CD4-positive, CD25-positive, alpha-beta regulatory T cell (primary cell): ENCODE measurements at places on chromosomes 16 and 17.
A peak's percentile ranks its signal among the peaks of the same experiment; 100 is the strongest.

DNA sequence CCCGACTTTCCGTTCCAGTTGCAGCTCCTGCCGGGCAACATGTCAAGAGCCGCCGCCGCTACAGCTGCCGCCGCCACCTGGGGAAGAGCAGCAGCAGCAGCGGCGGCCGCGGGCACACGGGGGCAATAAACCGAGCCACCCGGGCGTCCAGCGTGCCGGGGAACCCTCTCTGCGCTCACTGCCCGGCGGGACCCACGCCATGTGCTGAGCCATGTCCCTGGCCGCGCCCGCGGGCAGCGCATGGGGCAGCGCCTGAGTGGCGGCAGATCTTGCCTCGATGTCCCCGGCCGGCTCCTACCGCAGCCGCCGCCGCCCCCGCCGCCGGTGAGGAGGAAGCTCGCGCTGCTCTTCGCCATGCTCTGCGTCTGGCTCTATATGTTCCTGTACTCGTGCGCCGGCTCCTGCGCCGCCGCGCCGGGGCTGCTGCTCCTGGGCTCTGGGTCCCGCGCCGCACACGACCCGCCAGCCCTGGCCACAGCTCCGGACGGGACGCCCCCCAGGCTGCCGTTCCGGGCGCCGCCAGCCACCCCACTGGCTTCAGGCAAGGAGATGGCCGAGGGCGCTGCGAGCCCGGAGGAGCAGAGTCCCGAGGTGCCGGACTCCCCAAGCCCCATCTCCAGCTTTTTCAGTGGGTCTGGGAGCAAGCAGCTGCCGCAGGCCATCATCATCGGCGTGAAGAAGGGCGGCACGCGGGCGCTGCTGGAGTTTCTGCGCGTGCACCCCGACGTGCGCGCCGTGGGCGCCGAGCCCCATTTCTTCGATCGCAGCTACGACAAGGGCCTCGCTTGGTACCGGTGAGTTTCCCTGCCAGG is 604 bp downstream of the HS3ST3B1 start:
- H3K36me3 ChIP-seq, result peaks cover 3% of the 10 kb centered on the region
- peaks cover 5% of the 10 kb centered on the region for H3K27me3 ChIP-seq
- H3K27ac ChIP-seq, result peak overlapping the region; percentile 84
- DNase-seq, result no peak
- H3K4me3 ChIP-seq, result peak overlapping the region; percentile 93

- no peaks in the 10 kb centered on the region for H3K27me3 ChIP-seq
- no peak overlapping the region for H3K27ac ChIP-seq
- no peaks in the 10 kb centered on the region for H3K4me1 ChIP-seq
These were observed 81.2 kb downstream of the ZNF18 start for GRCh38 chr17:11916091-11916490.

GRCh38 chr16:59305850-59306249 is 571.7 kb upstream of the GOT2 start:
- H3K4me1 ChIP-seq, result no peaks in the 10 kb centered on the region
- no peaks in the 10 kb centered on the region for H3K36me3 ChIP-seq
- H3K27ac ChIP-seq, result no peak overlapping the region

- no peak overlapping the region for H3K4me3 ChIP-seq
- no peaks in the 10 kb centered on the region for H3K27me3 ChIP-seq
- DNase-seq, result no peak
- H3K4me1 ChIP-seq, result peaks cover 5% of the 10 kb centered on the region
These were observed 26.1 kb upstream of the ENPP7 start for GRCh38 chr17:79704691-79705090.

GRCh38 chr17:79992649-79993389 is 42.9 kb downstream of the TBC1D16 start:
- no peaks in the 10 kb centered on the region for H3K36me3 ChIP-seq
- no peak for DNase-seq
- no peak overlapping the region for H3K27ac ChIP-seq
- H3K27me3 ChIP-seq, result no peaks in the 10 kb centered on the region
- H3K4me3 ChIP-seq, result no peak overlapping the region

DNA sequence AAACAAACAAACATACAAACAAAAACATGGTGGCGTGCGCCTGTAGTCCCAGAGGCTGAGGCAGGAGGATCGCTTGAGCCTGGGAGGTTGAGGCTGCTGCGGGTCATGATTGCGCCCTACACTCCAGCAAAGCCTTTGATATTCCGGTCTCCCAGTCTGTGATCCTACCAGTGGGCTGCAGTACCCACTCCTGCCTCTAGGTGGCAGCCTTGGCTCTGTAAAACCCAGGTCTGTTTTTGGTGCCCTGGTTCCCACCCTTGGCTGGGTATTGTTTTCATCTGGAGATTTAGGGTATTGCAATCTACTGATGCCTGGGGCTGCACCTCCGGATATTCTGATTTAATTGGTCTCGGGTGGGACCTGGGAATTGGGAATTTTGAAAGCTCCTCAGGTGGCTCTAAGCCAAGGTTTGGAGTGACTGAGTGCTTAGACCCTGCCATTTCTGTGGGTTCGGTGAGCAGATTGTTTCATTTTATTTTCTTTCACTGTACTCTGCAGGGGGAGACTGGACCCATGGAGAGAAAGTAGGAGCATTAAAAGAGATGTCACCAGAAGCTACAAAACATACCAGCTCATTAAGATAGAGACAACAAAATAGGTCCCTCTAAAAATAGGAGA is 40.5 kb downstream of the MYH3 start:
- H3K4me3 ChIP-seq, result no peak overlapping the region
- no peaks in the 10 kb centered on the region for H3K4me1 ChIP-seq
- H3K27me3 ChIP-seq, result no peaks in the 10 kb centered on the region
- DNase-seq, result peak; percentile 39
- no peak overlapping the region for H3K27ac ChIP-seq

DNA sequence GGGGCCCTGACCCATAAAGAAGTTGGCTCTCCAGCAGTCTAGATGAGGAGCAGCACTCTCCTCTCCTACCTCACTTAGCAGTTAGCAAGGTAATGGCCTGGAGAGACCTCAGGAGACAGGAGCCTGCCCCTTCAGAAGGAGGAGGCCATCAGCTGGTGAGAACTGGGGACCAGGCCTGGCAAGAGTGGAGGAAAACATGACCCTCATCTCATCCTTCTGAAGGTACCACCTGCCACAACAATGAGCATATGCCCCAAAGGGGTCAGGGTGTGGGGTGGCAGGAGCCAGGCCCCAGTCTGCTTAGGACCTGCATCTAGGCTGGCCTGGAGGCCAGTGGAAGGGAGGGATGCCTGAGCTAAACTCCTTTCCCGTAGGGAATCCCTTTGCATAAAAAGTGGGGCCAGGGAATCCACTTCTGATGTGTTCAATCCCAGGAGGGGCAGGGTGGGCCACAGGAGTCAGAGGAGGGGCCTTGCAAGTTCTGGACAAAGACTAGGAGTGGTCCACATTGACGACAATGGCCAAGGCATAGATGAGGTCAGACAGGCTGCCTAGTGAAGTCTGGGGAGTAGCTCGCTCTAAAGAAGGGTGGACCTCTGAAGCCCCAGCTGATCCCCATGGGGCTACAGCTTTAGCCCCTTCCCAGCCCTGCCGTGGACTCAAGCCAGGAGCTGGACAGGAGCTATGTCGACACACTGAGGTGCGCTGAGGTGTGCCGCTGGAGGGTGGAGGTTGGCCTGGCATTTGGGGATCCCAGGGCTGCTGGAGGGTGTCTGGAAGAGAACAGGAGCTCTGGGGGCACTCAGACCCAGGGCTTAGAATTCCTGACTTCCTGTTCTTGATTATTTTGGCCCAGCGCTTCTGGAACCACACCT is 986 bp downstream of the SEBOX start:
- H3K36me3 ChIP-seq, result peaks cover 51% of the 10 kb centered on the region
- H3K4me1 ChIP-seq, result no peaks in the 10 kb centered on the region

GRCh38 chr17:74433421-74434121 is 1.7 kb downstream of the GPRC5C start:
- DNase-seq, result no peak
- peaks cover 2% of the 10 kb centered on the region for H3K27me3 ChIP-seq
- H3K27ac ChIP-seq, result no peak overlapping the region

- DNase-seq, result no peak
- H3K27ac ChIP-seq, result no peak overlapping the region
- H3K4me1 ChIP-seq, result no peaks in the 10 kb centered on the region
- H3K36me3 ChIP-seq, result no peaks in the 10 kb centered on the region
These were observed 128.7 kb upstream of the ZFHX3 start for GRCh38 chr16:73176577-73177013.

GRCh38 chr16:2971985-2972784 is 3.0 kb downstream of the PAQR4 start:
- H3K36me3 ChIP-seq, result no peaks in the 10 kb centered on the region
- no peak overlapping the region for H3K4me3 ChIP-seq
- no peak for DNase-seq

GRCh38 chr16:8096211-8096610 is 494.1 kb downstream of the TMEM114 start:
- no peaks in the 10 kb centered on the region for H3K4me1 ChIP-seq
- no peaks in the 10 kb centered on the region for H3K27me3 ChIP-seq
- no peak overlapping the region for H3K27ac ChIP-seq

GRCh38 chr16:52545222-52545897 is 1.6 kb downstream of the TOX3 start:
- no peak for DNase-seq
- H3K27ac ChIP-seq, result no peak overlapping the region
- H3K27me3 ChIP-seq, result peaks cover 9% of the 10 kb centered on the region
- H3K36me3 ChIP-seq, result no peaks in the 10 kb centered on the region
- no peaks in the 10 kb centered on the region for H3K4me1 ChIP-seq

DNA sequence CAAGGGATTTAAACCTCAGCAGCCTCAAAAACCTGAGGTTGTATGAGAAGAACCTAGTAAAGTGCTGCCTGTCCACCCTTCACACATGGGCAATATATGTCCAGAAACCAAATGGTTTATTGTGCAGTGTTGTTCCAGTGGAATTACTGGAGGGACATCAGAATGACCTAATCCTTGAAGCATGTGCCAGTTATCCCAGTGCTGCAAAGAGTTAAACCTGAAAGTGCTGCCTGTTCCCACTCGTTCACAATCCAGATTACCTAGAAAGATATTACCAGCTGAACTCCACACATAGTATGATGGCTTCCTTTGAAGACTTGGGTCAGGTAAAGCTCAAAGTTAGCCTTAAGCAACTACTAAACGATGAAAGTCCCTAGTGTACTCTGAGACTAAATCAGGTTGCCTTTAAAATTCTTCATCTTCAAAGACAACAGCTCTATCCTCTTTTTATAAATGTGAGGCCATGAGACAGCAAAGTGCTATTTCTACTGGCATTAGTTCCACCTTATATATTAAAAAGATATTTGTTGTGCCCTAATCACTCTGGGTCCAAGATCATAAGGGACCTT is 133.1 kb downstream of the SNX11 start:
- H3K4me1 ChIP-seq, result peaks cover 44% of the 10 kb centered on the region
- H3K4me3 ChIP-seq, result peak overlapping the region; percentile 22
- H3K27me3 ChIP-seq, result no peaks in the 10 kb centered on the region
- H3K36me3 ChIP-seq, result peaks cover 9% of the 10 kb centered on the region

- H3K27me3 ChIP-seq, result no peaks in the 10 kb centered on the region
- no peak overlapping the region for H3K4me3 ChIP-seq
- DNase-seq, result no peak
- no peaks in the 10 kb centered on the region for H3K36me3 ChIP-seq
These were observed 80.9 kb downstream of the KLHDC4 start for GRCh38 chr16:87684711-87685404.

GRCh38 chr17:2814481-2815341 is 18.5 kb downstream of the RAP1GAP2 start:
- no peaks in the 10 kb centered on the region for H3K36me3 ChIP-seq
- DNase-seq, result peak; percentile 88
- peak overlapping the region; percentile 85 for H3K27ac ChIP-seq
- H3K4me3 ChIP-seq, result peak overlapping the region; percentile 63

GRCh38 chr17:76265624-76266243 is 586 bp downstream of the UBALD2 start:
- H3K27ac ChIP-seq, result peak overlapping the region; percentile 91
- peaks cover 11% of the 10 kb centered on the region for H3K36me3 ChIP-seq
- H3K27me3 ChIP-seq, result no peaks in the 10 kb centered on the region
- peak; percentile 69 for DNase-seq

- H3K4me1 ChIP-seq, result no peaks in the 10 kb centered on the region
- no peaks in the 10 kb centered on the region for H3K27me3 ChIP-seq
- H3K36me3 ChIP-seq, result no peaks in the 10 kb centered on the region
- H3K4me3 ChIP-seq, result no peak overlapping the region
These were observed 297.5 kb upstream of the FOXF1 start for GRCh38 chr16:86212706-86213436.

DNA sequence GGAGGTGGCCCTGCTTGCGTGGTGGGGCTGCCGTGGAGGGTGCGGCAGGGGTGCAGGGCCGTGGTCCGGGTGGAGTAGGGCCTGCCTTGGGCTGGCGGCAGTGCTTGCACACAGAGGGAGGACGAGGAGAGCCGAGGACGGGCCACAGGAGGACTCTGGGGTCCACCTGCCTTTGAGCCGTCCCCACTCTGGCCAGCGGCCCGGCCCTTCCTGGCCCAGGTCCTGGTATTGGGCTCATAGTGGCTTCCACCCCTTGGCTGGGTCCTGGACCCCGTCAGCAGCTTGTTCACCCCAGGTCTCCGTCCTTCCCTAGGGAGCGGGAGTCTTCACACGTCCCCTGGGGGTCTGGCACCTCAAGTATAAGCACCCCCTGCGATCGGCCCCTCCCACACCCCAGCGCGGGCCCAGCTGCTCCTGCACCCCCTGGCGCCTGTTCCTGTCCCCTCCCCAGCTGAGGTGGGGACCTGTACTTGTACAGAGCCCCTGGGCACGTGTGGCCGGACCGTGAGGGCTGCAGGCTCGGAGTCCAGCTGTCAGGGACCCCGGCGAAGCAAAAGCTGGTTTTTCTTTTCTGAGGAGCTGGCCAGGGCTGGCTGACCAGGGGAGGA is 40.1 kb downstream of the SOX8 start:
- no peaks in the 10 kb centered on the region for H3K36me3 ChIP-seq
- no peak overlapping the region for H3K27ac ChIP-seq
- H3K4me1 ChIP-seq, result no peaks in the 10 kb centered on the region
- H3K4me3 ChIP-seq, result no peak overlapping the region
- H3K27me3 ChIP-seq, result no peaks in the 10 kb centered on the region
